Thyroid gland (tissue), 4 donors: ENCODE measurements at places on chromosomes 13 and 19. TPM values are rescaled to one million over a fixed set of nuclear protein-coding genes. Genes with fewer than 3 reads are reported as not detected.

GRCh38 chr13:104565888-104566287, 1499.7 kb upstream of the SLC10A2 start:
- DNase-seq = no peak

UNC13A gene
- 0.29 TPM for total RNA-seq

C5AR2 gene
- total RNA-seq = 0.11 TPM

ZNF429 gene
- total RNA-seq = 21.4 TPM

DNA sequence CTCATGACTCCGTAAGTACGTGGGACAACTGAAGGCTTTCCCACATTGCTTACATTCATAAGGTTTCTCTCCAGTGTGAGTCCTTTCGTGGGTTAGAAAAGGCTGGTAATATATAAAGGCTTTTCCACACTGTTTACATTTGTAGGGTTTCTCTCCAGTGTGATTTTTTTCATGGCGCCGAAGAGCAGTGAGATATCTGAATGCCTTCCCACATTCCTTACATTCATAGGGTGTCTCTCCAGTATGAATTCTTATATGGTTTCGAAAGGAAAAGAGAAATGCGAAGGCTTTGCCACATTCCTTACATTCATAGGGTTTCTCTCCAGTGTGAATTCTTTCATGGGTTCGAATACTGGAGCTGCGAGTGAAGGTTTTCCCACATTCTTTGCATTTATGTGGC, 29.5 kb downstream of the ZNF490 start:
- DNase-seq = no peak

F10 gene
- total RNA-seq = 4.0 TPM

GRCh38 chr13:38755793-38756192, 68.9 kb downstream of the FREM2 start:
- no peak for DNase-seq

GRCh38 chr19:46759817-46760333, 13.6 kb upstream of the STRN4 start:
- no peak for DNase-seq

CGB5 gene
- not detected for total RNA-seq

DNA sequence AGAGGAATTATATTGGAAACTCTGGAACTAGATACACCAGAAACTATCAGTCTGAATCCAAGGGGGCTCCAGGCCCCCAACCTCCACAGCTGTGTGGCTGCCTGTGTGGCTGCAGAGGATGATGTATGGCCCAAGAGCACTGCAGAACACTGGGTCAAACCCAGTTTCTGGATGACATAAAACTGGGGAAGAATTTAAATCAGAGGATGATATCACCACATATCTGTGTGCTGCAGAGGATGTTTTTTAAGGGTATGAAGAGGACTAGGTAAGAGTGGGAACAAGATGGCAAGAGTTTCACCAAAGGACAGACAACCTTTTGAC, 226.4 kb downstream of the SUCLA2 start:
- DNase-seq = no peak

DNA sequence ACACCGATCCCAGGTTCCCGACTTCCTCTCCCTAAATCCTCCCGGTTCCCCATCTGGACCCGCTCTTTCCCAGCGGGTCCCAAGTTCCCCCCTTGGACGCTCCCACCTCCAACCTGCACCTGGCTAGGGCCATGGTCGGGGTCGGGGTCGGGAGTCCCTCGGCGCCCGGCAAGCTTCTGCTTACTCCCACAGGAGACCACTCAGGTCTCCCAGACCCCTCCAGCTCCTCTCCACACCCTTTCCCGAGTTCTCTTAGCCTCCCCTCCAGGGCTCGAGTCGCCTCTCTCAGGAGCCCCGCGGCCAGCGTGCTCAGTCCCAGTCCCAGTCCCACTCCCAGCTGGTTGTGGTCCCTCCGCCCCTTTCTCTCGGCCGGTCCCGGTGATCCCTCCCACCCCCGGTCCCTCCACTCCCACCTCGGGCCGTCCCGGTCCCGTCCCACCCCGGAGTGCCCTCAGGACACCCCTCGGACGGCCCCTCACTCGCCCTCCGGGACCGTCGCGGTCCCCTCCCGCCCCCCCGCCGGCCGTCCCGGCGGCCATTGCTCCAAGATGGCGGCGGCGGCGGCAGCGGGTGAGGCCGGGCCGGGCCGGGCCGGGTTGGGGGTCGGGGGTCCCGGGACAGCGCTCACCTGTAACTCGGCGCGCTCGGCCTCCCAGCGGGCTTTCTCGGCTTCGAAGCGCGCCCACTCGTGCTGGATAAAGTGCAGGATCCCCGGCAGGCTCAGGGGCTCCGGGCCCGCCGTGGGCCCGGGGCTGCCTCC, at the start of gene FKRP:
TSS of gene FKRP (plus strand) at position 537 of the 760 bp plus-strand sequence. CDS start 9,394 bp downstream, outside the sequence.
- peak; percentile 25 for DNase-seq

GRCh38 chr19:7830272-7830771, 304 bp downstream of the EVI5L start:
- no peak for DNase-seq

WDR88 gene
- total RNA-seq = not detected

DNA sequence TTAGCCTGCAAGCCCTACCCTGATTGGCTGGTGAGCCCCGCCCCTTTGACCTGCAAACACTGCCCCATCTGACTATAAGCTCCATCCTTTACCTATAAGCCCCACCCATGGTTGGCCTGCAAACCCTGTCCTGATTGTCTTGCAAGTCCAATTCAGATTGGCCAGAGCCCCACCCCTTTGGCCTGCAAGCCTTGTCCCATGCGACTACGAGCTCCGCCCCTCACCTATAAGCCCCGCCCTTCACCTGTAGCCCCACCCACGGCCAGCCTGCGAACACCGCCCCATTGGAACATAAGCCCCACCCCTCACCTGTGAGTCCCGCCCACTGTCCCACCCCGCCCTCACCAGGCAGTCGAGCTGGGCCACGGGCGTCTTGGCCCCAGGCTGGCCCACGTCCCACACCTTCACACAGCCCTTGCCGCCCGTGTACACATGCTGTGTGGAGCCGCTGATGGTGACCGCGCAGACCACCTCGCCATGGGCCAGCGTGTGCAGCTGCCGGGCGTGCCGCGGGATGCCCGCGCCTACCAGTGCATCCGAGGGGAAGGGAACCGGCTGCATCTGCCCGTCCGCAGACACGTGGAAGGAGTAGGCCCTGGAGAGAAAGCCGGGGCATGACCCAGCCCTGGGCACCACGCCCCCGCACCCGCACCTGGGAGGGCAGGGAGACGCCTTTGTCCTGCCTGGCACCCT, 22.9 kb downstream of the TLE2 start:
- DNase-seq = no peak

PEAK3 gene
- 0.78 TPM for total RNA-seq

DNA sequence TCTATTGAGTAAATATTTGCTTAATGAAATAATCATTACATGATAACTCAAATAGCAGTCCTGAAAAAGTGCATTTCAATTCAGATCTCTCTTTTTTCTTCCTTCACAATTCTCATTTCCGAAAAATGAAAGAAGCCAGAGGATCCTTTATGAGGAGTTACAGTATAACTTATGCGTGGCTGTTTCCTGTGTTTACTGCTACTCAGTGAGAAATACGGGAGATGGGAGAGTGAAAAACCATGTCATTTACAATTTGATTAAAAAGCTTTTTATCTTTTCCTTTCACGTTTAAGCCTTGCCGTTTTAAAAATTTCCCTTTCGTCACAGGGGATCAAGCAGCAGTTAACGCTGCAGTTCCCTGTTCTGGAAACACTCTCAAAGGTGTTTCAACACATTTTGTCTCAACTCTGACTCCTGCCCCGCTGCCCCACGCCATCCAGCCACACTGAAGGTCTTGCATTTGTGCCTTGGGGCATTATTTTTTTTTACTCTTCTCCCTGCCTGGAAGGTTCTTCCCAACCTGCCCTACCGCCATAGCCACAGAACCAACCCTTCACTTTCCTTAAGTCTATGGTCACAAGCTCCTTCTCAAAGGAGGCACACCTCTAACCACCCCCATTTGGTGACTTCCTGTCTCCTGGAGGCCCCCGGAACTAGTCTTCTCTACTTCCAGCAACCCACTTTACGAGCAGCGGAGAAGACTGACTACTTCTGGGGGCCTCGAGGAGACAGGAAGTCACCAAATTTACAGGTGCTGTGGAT, 17.0 kb downstream of the KL start:
- DNase-seq = no peak

- no peak for DNase-seq
Measured at GRCh38 chr13:106569233-106570095, 1.5 kb upstream of the ARGLU1 start.

- DNase-seq = no peak
Measured at GRCh38 chr13:34810996-34811395, 131.1 kb upstream of the NBEA start.

AZU1 gene
- total RNA-seq = not detected

DNA sequence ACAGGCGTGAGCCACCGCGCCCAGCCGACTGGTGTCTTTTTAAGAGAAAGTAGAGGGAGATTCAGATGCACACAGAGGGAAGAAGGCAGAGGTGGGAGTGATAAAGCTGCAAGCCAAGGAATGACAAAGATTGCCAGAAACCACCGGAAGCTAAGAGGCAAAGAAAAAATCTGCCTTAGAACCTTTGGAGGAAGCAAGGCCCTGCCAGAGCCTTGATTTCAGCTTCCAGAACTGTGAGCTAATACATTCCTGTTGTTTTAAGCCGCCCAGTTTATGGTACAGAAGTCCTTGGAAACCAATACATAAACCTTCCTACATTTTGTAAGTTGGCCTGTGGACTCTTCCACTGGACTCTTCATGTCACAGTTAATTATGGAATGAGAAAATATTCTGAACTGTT, 71.7 kb upstream of the SOX21 start:
- DNase-seq = no peak

POGLUT2 gene
- total RNA-seq = 4.0 TPM

CYP2F1 gene
- total RNA-seq = not detected

- DNase-seq = no peak
Measured at GRCh38 chr19:6220385-6221191, 59.2 kb downstream of the MLLT1 start.

DNA sequence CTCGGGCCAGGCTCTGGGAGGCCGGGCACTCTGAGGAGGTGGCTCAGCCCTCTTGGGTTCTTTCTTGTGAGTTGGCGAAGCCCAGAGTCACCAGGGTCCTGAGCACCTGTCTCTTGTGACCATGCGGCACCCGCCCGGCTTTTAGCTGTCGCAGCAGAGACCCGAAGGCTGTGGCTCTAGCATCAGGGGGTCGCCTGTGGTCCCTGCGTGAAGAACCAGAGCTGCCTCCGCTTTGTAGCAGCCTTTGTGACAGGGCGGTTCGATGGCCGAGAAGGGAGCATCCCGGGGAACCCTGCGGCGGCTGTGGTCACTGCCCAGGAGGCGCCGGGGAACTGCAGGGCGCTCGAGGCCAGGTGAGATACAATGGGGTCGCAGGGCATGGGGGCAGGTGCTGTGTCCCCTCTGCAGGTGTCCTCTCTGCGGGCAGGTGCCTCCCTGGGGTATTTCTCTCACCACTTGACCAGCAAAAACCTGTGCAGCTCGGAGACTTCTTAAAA, 10.4 kb downstream of the MCF2L start:
- no peak for DNase-seq

DNA sequence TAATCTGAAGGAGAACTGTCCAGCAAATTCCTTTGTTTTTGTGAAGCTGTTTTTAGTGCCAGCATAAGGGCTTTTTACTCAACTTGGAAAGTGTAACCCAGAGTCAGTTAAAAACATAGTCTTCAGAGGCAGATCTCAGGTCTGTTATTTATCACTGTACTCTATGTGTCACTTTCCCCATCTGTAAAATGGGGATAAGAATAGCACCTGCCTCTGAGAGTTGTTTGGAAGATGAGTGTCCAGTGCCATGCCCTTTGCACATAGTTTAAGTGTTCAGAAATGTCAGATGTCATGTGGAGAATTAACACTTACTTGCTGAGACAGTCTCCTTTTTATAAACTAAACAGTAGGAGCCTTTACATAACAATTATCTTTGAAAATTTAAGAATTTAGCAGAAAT, 27.9 kb downstream of the USPL1 start:
- DNase-seq = no peak

GRCh38 chr19:34926685-34927375, at the start of gene ZNF30:
Gene ZNF30 (plus strand): TSS chr19:34926903. CDS start chr19:34929948, 3,045 bp downstream.
- DNase-seq = peak; percentile 96

GRCh38 chr13:48570216-48570828, 37.4 kb upstream of the RCBTB2 start:
- DNase-seq = no peak
